ENCODE measurements at places on chromosomes 1 and 21. TPM values are rescaled to one million over a fixed set of nuclear protein-coding genes. Genes with fewer than 3 reads are reported as not detected.

TAS1R1 gene
- total RNA-seq, result not detected

SHISAL2A gene
- total RNA-seq, result 2.5 TPM

DNA sequence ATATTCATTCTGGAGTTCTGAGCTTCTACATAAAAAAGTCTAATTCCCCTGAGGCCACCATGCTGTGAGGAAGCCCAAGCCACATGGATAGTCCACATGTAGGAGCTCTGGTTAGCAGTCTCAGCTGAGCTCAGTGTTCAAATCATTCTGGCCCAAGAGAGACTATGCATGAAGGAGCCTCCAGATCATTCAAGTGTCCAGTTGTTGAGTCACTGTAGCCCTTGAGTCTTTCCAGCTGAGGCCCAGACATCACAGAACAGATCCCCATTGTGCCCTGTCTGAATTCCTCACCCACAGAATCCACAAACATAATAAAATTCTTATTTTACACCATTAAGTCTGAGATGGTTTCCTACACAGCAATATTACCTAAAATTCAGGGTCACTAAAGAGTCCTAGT, 107.0 kb upstream of the NGF start:
- DNase-seq, result no peak
- H3K36me3 ChIP-seq, result no peaks in the 10 kb centered on the region
- no peak overlapping the region for H3K4me3 ChIP-seq
- no peaks in the 10 kb centered on the region for H3K4me1 ChIP-seq
- H3K27ac ChIP-seq, result no peak overlapping the region

- H3K4me1 ChIP-seq, result peaks cover 11% of the 10 kb centered on the region
- H3K27me3 ChIP-seq, result no peaks in the 10 kb centered on the region
- no peak for DNase-seq
- no peaks in the 10 kb centered on the region for H3K36me3 ChIP-seq
Measured at GRCh38 chr1:6505367-6506209, 14.1 kb upstream of the PLEKHG5 start.

KANK4 gene
- 0.50 TPM for total RNA-seq
